Right cardiac atrium (tissue), 5 donors: ENCODE measurements at places on chromosomes 7 and 10. TPM values are rescaled to one million over a fixed set of nuclear protein-coding genes. Genes with fewer than 3 reads are reported as not detected.

GRCh38 chr7:88104732-88105131 is 115.1 kb downstream of the SRI start:
- DNase-seq = no peak

DNA sequence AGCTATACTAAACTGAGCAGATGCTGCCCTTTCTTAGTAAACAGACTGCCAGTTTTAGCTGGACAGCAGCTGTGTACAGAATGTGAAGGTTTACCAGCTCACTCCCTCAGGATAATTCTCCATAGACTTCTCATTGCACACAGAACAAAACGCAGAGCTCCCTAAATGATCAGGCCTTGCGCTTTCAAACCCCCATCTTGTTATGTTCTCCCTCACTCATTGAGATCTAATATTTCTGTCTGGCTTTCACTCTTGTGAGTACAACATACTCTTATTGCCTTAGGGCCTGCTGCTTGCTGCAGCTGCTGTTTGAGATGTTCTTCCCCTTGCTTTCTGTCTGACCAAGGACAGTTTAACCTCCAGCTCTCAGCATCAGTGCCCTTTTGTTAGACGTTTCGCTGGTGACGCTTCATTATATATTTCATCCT is 17.3 kb downstream of the VWDE start:
- no peak for DNase-seq

DNA sequence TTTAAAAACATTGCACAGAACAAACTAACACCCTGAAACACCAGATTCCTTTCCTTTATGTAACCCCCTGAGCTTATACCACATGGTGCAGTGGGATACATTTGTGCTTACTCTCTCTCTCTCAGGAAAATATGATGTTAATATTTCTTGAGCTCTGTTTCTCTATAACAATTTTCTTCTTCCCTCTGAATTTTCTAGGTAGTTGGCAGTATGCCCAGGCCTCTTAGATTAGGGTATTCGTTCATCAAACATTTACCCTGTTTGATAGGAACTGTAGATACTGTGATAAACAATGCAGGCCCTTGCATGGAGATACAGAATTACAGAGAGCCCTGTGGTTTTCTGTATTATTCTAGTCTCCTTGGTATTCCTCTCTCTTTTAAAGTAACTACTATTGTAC is 567.8 kb downstream of the IPMK start:
- no peak for DNase-seq

GRCh38 chr7:69282946-69283345 is 315.3 kb upstream of the AUTS2 start:
- no peak for DNase-seq

GRCh38 chr7:100612730-100613390 is 520 bp downstream of the MOSPD3 start:
- no peak for DNase-seq

- no peak for DNase-seq
Observed at GRCh38 chr10:14200698-14201544, 129.8 kb downstream of the FRMD4A start.

GRCh38 chr7:7510794-7511193 is 24.9 kb downstream of the COL28A1 start:
- DNase-seq = no peak

- no peak for DNase-seq
Observed at GRCh38 chr10:26741368-26741767, 43.9 kb downstream of the PDSS1 start.

GRCh38 chr10:52004342-52004949 is 305.1 kb upstream of the CSTF2T start:
- no peak for DNase-seq

- no peak for DNase-seq
Observed at GRCh38 chr7:130381468-130382312, 1.4 kb downstream of the CPA1 start.

DNA sequence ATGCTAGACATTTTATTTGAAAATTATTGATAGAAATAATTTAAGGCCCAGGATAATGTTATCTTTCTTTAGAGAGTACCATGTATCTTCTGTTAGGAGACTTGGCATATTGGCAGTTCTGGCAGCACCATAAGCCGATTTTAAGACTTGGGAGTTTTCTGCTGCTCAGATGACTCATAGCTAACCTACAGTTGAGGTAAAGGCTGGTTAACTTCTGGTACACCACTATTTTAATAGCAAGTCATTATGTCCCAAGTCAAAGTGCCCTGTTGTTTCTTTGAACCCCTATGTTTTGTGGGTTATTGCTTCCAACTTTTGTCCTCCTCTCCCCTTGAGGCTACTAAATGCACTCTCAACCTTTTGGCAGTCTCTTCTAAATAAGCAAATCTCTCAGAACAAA is 25.2 kb downstream of the ATRNL1 start:
- DNase-seq = no peak

GRCh38 chr10:3777981-3778691 is 6.9 kb downstream of the KLF6 start:
- no peak for DNase-seq

- no peak for DNase-seq
Observed at GRCh38 chr10:34333513-34333912, 481.6 kb downstream of the PARD3 start.

DNA sequence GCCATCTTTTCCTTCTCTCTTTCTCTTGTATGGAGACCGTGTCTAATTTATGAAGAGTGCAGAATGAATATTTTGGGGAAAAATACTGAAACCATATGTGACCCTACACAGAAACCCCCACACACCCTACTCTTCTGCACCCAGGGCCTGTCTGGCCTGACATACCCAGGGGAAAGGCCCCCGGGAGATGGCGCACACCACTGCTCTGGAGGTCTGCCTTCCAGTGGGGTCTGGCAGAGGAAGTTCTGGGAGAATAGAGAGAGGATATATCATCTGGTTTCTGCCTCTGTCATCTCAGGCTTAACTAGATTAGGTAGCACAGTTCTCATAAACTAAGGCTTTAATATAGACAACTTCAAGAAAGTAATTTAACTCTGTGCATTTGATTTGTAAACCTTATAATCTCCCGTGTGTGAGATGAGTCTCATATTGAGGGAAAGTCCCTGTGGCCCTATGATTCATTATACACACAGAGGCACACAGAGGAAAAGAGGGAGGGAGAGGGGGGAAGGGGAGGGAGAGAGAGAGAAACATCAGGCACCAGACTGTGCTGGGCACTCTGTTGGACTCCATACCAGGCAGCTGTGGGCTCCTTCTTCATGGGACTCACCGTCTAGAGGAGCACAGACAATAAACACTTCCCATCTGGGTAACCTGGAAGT is 123.3 kb downstream of the AOAH start:
- DNase-seq = no peak

DNA sequence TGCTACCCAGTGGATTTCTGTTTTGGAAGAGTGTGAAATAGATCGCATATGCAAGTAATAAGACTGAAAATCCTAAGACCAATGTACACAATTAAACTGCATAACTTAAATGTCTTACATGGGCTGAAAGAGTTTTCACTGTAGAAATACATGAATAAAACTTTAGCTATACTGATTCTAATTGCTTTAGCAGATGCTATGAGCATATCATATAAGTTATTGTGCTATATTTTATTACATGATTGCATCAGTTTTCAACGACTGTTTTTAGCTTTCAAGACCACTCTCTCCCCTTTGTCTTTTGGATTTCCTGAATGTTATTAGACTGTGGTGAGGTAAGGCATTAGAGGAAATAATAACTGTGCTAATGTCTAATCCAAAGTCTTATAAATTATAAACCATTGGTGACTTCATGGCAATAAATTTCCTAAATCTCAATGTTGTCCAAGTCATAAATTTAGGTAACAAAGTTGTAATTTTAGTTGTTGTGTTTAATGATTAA is 124.5 kb downstream of the SEMA3A start:
- DNase-seq = no peak

DNA sequence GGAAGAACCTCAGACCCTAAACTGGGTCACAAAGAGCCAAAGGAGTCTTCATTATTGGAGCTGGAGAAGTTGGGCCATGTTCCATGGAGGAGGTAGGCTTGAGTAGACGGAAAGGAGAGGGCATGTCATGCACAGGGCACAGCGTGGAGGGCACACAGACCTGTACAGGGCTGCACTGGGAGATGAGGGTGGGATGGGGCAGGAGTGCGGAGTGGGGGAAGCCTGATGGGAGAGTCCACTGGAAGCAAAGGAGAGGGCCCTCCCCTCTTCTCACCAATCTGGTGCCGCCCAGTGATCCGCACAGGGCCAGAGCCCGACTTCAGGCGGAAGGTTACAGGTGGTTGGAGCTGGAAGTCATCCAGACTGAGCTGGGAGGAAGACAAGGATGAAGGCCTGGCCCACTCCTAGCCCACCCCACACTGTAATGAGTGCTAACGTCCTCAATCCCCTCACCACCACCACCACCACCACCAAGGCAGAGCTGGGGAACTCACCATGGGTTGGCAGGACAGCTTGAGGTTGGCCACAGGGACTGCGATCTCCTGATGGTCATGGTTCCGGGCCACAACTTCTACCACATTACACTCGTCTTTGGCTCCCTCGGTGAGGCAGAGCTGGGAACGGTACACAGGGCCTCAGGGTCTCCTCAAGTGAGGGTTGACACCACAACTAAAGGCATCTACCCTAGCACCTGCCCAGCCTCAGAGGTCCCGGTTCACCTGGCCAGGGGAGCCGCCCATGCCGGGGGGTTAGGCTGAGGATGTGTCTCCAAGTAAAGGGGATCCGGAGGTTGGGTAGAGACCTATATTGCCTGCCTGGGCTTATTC is 1.0 kb downstream of the NPM3 start:
- DNase-seq = no peak

DNA sequence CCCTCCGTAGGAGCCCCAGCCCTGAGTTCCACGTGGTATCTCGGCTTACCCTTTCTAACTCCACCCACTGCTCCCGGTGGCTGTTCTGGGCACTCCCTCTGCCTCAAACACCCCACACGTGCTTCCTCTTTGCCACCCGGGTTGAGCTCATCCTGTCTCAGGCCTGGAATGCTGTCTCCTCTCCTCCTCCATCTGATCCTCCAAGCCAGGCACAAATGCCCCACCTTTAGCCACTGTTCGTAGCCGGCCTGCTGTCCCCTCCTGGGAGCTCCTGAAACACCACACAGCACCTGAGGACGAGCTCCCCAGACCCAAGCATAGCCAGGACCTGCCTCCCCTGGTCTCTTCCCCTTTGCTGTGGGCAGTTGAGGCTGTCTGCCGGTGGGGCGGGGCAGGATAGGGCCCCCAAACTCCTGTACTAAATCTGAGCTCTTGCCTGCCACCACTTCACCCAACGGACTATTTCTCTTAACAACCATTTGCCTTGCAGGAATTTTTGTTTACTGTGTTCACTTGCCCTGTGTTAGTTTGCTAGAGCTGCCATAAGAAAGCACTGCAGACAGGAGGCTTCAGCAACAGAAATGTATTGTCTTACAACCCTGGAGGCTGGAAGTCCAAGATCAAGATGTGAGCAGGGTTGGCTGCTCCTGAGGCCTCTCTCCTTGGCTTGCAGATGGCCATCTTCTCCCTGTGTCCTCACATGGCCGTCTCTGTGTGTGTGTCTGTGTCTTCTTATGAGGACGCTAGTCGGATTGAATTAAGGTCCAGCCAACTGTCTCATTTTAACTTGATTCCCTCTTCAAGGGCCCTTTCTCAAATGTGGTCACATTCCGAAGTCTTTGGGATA is 58.3 kb upstream of the SHH start:
- no peak for DNase-seq

DNA sequence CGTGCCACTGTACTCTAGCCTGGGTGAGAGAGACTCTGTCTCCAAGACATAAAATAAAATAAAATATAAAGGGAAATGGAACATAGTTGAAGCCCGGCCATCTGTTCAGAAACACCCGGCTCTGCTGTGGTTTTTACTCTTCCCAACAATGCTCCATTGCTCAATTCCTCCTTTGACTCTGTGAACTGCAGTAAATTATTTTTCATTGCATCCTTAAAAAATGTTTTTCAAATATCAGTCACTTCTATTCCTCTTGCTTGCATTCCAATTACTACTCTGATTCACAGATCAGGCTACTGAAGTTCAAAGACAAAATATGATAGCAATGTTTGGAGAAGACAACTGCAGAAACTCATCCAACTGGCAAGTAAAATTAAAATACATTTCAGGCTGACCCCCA is 983.0 kb downstream of the SORCS1 start:
- DNase-seq = no peak

GRCh38 chr7:155292680-155293226 is 4.9 kb upstream of the INSIG1 start:
- DNase-seq = no peak

DNA sequence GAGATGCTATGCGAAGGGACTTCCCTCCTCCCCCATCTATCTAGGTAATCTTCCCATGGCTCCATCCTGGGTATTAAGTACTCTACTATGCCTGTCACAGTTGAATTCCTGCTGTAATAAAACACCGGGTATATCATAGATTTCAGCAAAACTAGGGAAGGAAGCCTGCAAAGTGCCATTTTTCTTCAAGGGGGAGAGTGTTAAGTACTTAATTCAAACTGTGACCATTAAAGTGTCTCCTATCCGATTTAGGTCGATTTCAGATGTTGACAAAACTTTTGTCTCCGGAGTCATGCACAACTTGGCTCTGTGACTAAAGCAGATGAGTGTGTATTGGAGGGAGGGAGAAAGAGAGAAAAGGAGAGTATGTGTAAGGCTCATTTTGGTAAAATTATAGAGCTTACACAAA is 4.6 kb downstream of the HOXA4 start:
- DNase-seq = no peak

- DNase-seq = no peak
Observed at GRCh38 chr7:8436965-8437364, 3.6 kb downstream of the NXPH1 start.

DNA sequence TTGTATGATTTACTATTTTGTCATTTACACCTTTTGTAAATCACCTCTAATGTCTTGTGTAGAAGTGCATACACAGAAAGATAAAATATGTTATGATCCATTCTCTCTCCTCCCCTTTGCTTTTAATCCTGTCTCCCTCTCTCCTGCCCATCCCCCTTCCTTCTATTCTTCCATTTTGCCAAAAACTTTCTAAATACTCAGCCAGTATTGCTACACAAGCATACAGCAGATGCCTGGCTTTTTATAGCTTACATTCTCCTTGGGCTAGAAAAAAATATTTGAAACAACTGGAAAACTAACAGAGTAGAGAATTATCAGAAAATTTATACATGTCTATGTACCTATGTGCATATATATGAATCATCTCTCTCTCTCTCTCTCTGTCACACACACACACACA is 308.7 kb upstream of the BMPER start:
- no peak for DNase-seq

DYDC2 gene
- not detected for total RNA-seq

ADRA2A gene
- total RNA-seq = 0.74 TPM

CLCN1 gene
- not detected for total RNA-seq

LOXL4 gene
- 0.89 TPM for total RNA-seq

CASTOR2 gene
- 52.2 TPM for total RNA-seq

SNCG gene
- total RNA-seq = 15.1 TPM

NDUFB2 gene
- 569 TPM for total RNA-seq

COL26A1 gene
- total RNA-seq = not detected

KMT2C gene
- 43.6 TPM for total RNA-seq

EBF3 gene
- total RNA-seq = 4.4 TPM

NRG3 gene
- total RNA-seq = 3.4 TPM

DPYSL4 gene
- total RNA-seq = 6.8 TPM

AGMO gene
- total RNA-seq = not detected

DCLRE1C gene
- 4.5 TPM for total RNA-seq
